ENCODE measurements at places on chromosomes 5 and 9.

GRCh38 chr5:130720355-130720754 is 444.7 kb downstream of the HINT1 start:
- no peak for DNase-seq

DNA sequence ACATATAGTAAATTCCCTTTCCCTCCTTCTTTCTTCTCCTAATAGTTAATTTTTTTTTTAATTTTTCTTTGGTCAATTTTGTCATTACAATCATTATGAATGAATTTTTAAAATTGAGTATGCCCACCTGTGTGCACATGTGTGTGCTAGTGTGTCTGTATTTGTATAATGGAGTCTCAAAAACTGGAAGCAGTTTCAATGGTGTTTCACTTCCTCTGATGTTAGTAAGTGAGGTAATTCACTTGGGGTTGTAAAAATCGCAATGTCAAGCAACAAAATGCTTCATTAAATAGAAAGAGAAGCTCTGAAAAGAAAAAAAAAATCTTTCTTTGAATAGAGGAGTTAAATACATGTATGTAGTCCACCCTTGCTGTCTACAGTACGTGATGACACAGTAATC is 1467.6 kb upstream of the NUDT12 start:
- DNase-seq = no peak

GRCh38 chr5:135488727-135489465 is 36.7 kb upstream of the TIFAB start:
- no peak for DNase-seq

DNA sequence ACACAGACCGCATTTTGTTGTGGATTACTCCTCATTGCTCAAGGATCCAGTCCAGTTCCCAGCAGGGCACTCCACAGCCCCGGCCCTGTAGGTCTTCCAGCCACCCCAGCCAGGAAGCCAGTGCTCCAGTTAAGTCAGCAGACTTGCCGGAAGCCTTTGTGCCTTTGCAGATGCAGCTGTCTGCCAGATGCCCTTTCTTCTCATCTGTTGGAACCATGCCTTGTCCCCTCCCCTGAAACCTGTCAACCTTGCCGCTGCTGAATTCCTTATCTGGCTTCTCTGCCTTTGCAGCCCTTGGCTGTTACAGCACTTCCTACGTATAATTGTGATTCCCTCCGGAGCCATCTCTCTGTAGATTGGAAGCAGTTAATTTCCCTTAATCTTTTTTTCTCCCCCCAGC is 28.4 kb downstream of the PSAT1 start:
- no peak for DNase-seq

- DNase-seq = no peak
These were observed 269.1 kb downstream of the FSTL4 start for GRCh38 chr5:133343196-133343595.

- no peak for DNase-seq
These were observed 24.0 kb upstream of the CORO2A start for GRCh38 chr9:98216391-98216790.

GRCh38 chr9:115267790-115268189 is 149.8 kb upstream of the TNC start:
- no peak for DNase-seq

DNA sequence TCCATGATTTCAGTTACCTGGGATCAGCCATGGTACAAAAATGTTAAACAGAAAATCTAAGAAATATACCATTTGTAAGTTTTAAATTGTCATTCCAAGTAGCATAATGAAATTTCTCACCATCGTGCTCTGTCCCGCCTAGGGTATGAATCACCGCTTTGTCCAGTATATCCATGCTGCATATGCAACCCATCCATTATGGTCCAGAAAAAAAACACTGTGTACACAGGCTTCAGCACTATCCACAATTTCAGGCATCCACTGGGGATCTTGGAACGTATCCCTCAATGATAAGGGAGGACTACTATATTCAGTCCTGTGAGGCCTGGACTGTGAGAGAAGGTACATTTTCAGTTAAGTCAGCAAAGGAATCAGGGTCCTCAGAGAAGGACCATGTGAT is 37.6 kb upstream of the HNRNPA0 start:
- no peak for DNase-seq

GRCh38 chr5:164013077-164013670 is 507.8 kb downstream of the MAT2B start:
- DNase-seq = no peak

DNA sequence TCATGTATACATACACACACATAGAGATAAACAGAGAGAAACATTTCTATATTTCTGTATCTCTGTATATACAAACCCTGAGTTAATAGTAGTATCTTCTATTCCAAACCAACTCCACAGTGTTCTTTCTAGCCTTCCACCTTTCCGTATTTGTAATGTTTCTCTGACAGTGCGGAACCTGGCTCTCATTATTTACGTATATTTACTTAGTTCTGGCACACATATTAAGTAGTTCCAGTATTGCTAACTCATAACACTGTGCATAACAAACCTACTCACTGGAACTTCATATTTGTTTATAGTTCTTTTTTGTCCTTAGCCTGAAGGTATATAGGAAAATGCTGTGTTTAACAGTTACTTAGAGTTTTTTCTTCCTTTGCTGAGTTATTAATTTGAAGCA is 6.5 kb downstream of the OGN start:
- no peak for DNase-seq

DNA sequence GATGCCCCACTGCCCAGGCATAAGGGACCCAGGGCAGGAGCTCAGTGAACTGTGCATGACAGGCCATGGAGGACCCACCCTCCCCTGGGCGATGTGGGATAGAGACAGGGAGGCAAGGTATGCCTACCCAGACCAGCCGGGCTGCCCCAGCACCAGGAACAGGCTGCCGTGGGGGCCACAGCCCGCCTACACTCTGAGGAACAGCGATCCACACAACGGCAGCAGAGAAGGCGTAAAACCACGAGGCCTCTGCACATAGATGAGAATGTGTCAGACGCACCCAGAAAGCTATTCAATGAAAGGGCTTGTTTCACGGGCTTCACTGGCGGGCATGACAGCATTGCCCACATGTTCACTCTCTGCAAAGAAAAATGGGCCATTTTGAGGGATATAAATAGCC is 49.5 kb downstream of the SEMA4D start:
- DNase-seq = no peak

- DNase-seq = peak; percentile 23
These were observed 91.7 kb upstream of the SHB start for GRCh38 chr9:38160613-38161215.

- no peak for DNase-seq
These were observed 31.2 kb upstream of the BASP1 start for GRCh38 chr5:17186256-17186655.

- DNase-seq = no peak
These were observed 78.7 kb upstream of the GNA14 start for GRCh38 chr9:77726814-77727213.

- DNase-seq = no peak
These were observed 94.7 kb downstream of the INIP start for GRCh38 chr9:112623198-112623597.

DNA sequence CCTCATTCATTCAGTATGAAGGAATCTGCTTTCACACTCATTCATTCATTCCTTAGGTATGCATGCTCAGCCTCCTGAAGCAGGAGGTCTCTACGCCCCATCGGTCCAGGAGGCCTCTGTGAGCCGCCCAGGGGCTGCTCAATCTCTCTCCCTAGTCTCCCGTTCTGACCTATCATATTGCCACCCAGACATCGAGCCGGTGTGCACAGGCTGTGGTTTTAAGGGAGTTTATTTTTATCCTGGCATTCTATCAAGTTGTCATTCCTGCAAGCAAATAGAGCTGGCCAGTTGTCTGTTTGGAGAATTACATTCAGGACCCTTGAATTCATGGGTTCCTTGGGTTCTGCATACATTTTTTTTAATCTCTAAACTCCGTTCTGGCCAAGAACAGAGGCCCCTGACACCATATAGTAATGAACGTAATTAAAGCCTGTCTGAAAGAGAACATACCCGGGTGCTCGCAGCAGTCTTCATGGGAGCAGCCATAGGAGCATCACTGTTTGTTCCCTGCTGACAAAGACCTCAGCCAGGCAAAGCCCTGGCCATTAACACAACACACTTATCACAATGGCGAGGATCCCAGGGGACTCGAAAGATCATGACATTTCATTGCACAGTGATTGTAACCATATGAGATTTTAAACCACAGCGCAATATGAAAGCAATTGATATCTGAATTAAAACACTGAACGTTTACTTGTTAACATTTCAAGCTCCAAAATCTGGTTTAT is 80.9 kb downstream of the ADAMTS16 start:
- DNase-seq = no peak

GRCh38 chr9:92422611-92423338 is 1.5 kb downstream of the OMD start:
- no peak for DNase-seq

- DNase-seq = no peak
These were observed 21.7 kb upstream of the FAT2 start for GRCh38 chr5:151612689-151613427.

DNA sequence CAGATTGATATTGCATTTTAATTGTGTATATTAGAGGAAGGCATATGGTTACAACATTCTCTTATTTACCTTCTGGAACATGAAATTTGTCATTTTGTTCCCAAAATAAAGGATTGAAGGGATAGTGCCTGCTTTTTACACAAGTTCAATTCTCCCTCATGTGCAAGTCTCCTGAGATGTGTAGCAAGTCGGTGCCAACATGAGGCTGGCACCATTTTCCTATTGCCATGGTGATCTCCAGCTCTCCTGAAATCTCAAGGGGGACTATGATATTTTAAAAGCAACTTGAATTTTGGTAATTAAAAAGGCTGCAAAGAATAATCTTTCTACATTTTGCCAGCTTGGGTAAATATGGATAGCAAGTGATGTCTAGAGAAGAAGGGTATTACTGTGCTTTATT is 693.3 kb upstream of the WWC1 start:
- DNase-seq = no peak

DNA sequence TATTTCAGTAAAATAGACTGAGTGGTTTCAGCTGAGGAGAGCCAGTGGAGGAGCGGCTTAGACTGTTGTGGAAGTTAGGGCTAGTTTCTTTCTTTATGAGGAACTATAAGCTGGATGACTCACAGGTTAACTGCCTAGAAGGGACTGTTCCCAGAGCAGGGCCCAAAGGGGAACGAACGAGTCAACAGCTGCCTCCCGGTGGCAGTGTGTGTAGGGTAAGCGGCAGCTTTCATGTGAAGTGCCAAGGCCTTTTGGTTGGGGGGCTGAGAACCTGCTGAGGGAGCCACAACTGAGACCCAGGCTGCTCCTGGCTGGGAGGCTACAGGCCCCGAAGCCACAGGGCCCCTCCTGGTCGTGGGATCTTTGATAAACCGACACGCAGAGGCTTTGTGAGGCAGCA is 7.0 kb downstream of the SQSTM1 start:
- no peak for DNase-seq

DNA sequence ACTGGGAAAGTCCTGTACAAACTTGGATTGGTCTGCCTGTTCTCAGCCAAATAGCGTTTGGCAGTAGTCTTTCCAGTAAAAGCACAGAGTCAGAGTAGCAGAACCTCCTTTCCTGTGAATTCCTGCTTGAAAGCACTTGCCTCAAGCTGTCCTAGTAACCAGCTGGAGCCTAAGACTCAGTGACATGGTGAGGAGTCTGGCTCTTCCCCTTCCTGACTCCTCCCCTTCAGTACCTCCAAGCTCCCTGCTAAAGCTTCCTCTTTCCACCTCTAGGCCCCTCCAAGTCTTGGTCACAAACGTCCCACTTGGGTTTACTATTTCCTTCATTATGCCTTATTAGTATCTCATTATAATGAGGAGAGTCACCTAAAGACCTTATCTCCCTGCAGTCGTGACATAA is 21.4 kb upstream of the FAM81B start:
- no peak for DNase-seq

GRCh38 chr5:151075698-151076331 is 5.0 kb downstream of the TNIP1 start:
- DNase-seq = no peak

GRCh38 chr9:20872340-20872977 is 159.0 kb downstream of the HACD4 start:
- no peak for DNase-seq

DNA sequence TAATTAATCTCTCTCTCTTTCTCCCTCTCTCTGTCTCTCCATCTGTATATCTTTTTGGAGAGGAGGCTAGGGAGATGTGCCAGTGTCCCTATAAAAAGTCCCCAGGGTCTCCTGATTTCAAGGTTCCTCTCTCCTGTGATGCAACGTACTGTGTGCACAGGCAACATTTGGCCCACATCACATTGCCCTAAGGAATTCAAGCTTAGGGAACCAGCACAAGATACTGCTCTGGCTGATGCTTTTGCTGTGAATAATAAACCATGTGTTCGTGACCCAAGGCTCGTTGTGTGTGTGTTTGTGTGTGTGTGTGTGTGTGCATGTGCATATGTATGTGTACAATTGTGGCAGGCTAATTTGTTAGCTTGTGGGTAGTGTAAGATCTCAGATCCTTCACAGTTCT is 9.7 kb downstream of the SPATA9 start:
- DNase-seq = no peak

DNA sequence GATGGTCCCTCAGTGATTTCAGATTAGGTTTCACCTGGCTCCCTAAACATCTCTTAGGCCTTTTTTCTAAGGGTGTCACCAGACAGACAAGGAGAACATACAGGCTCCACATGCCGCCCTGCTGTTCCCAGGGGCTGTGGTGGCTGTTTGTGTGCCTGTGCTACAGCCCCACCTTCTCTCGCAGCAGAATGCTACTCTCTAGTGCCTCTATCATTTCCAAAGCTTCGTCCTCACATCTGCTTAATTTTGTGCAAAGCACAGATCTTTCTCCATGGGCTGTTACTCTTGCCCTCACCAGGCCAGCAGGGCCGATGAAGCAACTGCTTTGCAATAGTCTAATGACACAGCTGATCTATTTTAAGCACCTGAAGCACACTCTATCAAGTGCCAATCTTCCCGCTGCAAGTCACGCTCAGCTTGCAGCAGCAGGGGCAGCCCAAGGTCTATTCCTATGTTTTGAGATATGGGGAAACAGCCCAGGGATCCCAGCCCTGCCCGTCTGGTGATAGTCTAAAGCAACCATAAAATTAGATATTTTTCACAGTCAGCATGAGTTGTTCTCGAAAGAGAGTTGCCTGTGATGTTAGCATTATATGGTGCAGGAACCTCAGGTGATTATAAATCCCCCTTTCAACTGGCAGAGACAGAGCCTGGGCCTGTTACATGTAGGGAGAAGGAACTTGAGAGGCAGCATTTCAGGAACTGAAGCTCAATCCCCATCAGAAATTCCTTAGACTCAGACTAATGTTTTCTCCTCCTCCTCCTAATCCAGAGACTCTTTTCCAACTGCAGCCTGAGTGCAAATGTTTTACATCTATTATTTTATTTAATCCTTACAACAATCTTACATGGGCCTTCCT is 12.7 kb downstream of the ABLIM3 start:
- DNase-seq = no peak

- no peak for DNase-seq
These were observed 36.1 kb downstream of the SLC22A5 start for GRCh38 chr5:132405646-132406045.

Measured in activated CD4-positive, CD25-positive, alpha-beta regulatory T cell treated with anti-CD3 and anti-CD28 coated beads, Interleukin-2, amount 50 U/mL, for 16 hours (primary cell).